ENCODE measurements at places on chromosomes 1 and 21. TPM values are rescaled to one million over a fixed set of nuclear protein-coding genes. Genes with fewer than 3 reads are reported as not detected.

AGMAT gene
- total RNA-seq, result 21.2 TPM

CTSK gene
- total RNA-seq, result 0.38 TPM

SLC1A7 gene
- total RNA-seq, result not detected

CELA2B gene
- total RNA-seq, result not detected

DNA sequence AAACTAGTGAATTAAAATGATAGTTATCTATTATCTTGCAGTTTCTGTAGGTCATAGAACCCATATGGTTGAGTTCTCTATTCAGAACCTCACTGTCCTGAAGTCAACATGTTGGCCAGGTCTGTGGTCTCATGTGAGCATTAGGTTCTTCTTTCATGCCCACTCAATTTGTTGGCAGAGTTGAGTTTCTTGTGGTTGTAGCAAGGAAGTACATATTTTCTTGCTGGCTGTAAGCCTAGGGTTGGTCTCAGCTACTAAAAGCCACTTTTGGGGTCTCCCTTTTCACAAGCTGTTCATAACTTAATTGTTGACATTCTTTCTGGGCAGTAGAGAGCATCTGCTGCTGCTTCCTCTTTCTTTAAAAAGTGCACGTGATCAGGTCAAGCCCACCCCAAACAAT is 1165.1 kb upstream of the NCAM2 start:
- no peak for DNase-seq

DNA sequence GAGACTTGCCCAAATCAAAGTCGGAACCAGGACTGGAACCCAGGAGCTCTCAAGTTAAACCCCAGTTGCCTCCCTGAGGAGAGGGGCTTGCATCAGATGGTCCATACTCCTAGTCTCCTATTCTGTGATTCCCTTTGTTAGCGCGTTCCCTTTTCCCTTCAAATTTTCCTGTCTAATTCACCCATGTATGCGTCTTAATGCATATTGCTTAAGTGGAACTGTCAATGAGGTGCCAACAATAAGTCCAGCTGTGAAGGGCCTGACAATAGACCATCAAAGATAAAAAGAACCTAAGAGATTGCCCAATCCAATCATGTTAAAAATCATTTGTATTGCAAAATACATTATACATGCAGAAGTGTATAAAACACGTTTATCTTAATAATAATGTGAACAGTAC is 634 bp upstream of the SPATA6 start:
- DNase-seq, result no peak

- no peak for DNase-seq
These were observed 87.0 kb upstream of the BTG3 start for GRCh38 chr21:17699524-17700189.

DNA sequence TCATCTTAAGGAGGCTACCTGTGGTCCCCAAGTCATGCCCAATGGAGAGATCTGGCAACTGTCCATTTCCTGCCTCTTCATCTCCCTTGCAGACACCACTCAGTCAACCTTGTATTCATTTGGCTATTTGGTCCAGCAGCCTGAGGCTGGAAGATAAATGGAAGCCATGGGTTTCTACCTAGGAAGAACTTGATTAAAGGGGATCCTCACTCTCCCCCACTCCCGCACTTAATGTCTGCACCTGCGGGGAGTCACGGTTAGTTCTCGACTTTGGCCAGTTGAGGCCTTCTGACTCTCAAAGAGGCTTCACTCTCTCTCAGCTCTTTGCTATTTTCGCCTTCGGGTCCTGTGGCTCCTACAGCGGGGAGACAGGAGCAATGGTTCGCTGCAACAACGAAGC is 8.4 kb upstream of the ATXN7L2 start:
- no peak for DNase-seq

DNA sequence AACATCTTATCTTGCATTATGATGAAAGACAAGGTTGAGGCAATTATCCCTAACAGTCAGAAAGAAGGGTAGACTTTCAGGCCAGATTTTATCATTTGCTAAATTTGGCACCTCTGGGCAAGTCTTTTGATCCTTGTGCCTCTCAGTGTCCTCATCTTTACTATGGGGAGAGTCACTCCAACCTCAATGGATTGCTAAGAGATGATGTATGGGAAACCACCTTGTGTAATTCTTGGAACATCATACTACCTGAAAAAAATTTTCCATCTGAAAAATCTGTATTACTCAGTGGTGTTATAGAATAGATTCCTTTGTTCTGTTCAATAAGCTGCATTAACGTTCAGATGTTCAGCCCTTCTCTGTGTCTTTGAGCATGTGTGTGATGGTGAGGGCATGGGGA is 230.7 kb downstream of the TGFB2 start:
- DNase-seq, result no peak

- DNase-seq, result peak; percentile 39
These were observed 5.2 kb downstream of the SLAMF1 start for GRCh38 chr1:160641323-160642280.

DNA sequence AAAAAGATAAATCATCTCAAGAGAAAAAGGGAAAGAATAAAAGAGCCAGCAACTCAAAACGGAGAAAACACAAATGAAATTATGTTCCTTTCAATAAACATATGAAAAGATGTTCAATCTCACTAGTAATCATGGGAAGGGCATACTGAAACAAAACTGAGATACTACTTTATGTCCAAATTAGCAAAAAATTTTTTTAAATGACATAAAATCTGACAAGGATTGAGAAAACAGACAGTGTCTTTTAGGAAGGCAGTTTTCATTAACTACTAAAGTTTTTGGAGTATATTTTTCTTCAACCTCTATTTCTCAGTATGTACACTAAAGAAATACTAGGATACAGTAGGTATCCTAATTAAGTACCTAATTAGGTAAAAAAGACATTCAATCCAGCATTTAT is 73.3 kb downstream of the ARID4B start:
- DNase-seq, result no peak

DNA sequence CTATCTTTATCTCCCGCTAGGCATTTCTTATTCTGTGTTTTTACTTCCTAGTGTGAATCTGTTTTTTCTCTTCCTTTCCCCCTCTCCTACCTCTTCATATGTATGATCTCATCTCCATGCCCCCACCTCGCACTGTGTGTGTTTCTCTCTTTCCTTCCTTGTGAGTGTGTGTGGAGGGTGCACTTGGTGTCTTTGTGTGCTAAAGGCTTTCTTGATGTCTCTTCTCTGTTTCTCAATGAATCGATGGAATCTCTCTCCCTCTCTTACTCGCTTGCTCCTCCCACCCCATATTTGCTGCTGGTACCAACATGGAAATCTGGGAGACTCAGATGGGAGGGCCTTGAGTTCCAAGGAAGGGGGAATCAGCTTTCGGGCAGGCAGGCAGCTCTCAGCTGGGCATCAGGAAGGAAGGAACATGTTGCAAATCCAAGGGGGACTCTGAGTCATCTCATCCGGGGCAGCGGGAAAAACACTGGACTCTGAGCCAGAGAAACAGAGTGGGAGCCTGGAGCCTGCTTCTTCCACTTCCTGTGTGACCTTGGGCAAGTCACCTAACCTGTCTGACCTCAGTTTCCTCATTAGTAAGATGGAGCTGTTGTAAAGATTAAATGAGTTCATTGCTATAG is 147.5 kb downstream of the PTPRU start:
- no peak for DNase-seq

All from activated T-cell treated with anti-CD3 and anti-CD28 coated beads, Interleukin-2, amount 50 U/mL, for 4 hours (primary cell).